Renal cortical epithelial cell (primary cell): ENCODE measurements at places on chromosomes 5 and 9. TPM values are rescaled to one million over a fixed set of nuclear protein-coding genes. Genes with fewer than 3 reads are reported as not detected.

GRCh38 chr5:124398460-124398859 lies 348.0 kb downstream of the ZNF608 start:
- no peak for DNase-seq

DNA sequence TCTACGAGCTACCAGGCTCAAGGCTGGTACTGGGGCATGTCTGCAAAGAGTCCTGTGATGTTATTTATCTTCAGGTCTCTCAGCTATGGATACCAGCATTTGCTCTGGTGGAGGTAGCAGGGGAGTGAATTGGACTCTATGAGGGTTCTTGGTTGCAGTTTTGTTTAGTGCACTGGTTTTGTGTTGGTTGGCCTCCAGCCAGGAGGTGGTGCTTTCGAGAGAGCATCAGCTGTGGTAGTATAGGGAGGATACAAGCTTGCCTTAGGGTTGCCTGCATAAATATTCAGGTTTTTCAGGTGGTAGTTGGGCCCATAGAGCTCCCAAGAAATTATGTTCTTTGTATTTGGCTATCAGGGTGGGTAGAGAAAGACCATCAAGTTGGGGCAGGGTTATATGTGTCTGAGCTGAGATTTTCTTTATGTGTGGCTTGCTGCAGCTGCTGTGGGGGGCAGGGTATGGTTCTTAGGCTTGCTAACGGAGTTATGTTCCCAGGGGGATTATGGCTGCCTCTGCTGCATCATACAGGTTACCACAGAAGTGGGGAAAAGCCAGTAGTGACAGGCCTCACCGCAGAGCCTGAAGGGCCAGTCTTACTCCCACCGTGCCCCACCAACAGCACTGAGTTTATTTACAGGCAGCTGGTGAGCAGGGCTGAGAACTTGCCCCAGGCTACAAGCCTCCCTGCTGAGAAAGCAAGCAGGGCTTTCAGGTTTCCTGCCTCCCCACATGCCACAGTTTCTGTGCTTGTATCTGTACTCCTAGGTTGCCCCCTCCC lies 9.7 kb upstream of the RIOK2 start:
- peak; percentile 48 for DNase-seq

- no peak for DNase-seq
Measured at GRCh38 chr5:172855597-172856292, 21.7 kb downstream of the ERGIC1 start.

DNA sequence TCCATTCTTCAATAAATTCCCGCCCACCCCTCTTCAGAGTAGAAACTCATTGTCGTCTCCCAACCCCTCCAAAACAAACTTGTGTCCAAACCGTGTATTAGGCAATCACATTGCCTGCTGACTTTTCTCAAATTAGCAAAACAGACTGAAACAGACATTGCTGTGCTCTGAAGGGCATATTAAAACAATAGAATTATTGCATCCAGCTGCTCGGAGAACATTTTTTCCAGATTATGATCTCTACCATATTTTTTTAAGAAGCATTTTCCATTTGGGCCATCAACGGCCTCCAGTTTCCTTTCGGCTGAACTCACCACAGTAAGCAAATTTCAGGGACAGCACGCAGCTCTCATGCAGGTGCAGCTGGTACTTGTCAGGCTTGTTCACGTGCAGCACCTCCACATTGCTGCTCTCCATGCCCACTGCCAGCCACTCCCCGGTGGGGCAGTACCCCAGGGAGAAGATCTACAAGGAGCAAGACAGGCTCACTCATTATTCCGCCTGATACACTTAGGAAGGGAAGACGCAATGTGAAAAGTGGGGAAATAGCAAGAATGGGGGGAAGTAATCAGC lies 104.1 kb downstream of the TLE1 start:
- DNase-seq = no peak

The MYMK gene
- not detected in 2 replicates for total RNA-seq
